Heart left ventricle (tissue), 16 donors: ENCODE measurements at places on chromosomes 6 and 20. TPM values are rescaled to one million over a fixed set of nuclear protein-coding genes. Genes with fewer than 3 reads are reported as not detected.

The DEFB124 gene
- not detected for total RNA-seq

The BTNL2 gene
- total RNA-seq = not detected

GRCh38 chr6:3226481-3227362 is 731 bp downstream of the TUBB2B start:
- peak; percentile 34 for DNase-seq

The PRRC2A gene
- 97.4 TPM for total RNA-seq

The SERAC1 gene
- total RNA-seq = 4.5 TPM
